ENCODE measurements at places on chromosomes 4 and X.
A peak's percentile ranks its signal among the peaks of the same experiment; 100 is the strongest.

- no peak for DNase-seq
Measured at GRCh38 chr4:168633064-168633463, 136.2 kb downstream of the PALLD start.

GRCh38 chr4:25803720-25804225 is 59.0 kb downstream of the SEL1L3 start:
- DNase-seq: no peak

DNA sequence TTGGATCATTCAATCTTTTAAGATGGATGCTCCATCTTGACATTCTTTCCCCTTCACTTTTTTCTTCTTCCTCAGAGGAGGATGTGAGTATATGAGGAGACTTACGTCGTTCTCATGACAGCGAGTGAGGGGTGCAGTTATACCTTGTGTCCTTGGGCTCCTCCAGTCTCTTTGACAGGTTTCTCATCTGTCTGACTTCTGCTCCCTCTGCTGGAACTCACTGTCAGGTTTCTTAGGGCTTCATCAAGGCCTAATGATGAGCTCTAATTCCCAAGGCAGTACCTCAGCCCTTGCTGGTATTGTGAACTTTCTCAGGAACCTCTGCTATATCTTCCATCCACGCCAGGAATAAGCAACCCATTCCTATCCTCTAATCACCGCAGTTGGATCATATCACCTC is 237.8 kb upstream of the ADGRL3 start:
- no peak for DNase-seq

DNA sequence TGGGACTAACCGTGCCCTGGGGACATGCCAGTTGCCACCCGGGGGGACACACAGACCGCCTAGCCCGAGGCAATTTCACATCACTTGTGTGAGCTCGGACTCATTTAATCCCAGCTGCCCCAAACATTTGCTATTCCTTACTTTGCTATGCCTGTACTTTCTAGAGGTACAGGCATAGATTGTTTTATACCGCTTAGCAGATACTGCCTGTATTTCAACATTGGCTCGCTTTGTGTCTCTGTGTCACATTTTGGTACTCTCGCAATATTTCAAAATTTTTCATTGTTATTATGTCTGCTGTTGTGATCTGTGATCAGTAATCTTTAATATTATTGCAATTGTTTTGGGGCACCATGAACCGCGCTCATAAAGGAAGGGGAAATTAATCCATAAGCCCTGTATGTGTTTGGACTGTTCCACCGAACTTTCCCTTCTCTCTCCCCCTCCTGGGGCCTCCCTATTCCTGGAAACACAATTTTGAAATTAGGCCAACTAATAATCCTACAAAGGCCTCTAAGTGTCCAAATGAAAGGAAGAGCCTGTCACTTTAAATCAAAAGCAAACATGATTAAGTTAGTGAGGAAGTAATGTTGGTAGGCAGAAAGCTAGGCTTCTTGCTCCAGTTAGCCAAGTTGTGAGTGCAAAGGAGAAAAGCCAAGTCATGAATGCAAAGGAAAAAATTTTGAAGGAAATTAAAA is 568 bp upstream of the CASP6 start:
- DNase-seq: peak; percentile 18

DNA sequence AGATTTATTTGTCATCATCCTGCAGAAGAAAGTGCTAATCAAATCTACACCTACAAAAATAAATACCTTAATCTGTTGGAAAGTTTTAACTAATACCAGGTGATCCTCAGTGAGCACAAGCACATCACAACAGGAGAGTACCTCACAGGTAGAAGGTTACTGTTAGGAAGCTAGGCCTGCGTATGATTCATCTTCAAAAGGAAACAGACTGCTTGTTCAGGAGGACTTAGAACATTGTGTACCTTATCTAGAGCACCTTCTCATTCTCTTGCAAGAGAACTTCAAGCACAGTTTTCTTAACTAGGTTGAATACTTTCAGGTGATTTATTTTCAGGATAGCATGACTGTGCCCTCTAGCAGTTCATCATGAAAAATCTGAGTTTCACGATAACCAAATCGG is 54.2 kb downstream of the MND1 start:
- DNase-seq: no peak

DNA sequence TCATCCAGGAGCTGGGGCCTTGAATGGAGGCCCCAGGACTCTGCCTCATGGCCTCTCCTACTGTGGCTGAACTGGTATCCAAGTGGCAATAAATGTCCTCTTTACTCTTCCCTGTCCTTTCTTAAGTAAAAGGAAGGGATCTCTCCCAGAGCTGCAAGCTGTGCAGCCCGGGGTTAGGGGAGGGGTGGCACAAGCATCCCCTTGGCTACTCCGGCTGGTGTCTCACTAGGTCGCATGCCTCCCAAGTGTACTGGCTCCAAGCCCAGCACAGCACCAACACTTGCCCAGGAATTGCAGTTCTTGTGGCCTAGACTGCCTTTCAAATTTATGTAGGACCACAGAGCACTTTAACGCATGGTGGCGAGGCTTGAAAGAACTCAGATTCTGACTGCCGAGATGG is 44.7 kb upstream of the MED14 start:
- DNase-seq: no peak

- DNase-seq: no peak
Measured at GRCh38 chr4:108398316-108398715, 222.1 kb upstream of the RPL34 start.

DNA sequence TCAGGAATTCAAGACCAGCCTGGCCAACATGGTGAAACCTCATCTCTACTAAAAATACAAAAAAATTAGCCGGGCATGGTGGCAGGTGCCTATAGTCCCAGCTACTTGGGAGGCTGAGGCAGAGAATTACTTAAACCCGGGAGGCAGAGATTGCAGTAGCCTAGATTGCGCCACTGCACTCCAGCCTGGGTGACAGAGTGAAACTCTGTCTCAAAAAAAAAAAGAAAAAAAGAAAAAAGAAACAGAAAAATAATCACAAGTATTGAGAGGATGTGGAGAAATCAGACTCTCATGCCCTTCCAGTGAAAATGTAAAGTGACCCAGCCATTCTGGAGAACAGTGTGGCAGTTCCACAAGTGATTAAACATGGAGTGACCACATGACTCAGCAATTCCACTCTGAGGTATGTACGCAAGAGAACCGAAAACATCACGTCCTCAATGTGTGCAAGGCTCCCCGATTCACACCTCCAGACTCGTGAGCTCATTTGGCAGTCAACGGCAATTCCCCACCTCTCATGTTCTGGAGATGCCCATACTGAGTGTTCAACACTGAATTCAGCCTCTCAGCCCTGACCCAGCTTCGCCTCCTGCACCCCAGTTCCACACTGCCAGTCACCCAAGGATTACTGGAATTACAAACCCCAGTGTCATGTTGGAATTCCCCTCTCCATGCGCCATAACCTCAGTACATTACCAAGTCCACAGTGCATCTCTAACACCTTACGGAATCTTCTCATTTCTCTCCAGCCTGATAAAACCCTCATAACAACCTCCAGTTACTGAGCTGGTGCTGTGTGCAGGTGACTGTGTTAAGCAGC is 21.1 kb downstream of the ACOX3 start:
- DNase-seq: peak; percentile 50

DNA sequence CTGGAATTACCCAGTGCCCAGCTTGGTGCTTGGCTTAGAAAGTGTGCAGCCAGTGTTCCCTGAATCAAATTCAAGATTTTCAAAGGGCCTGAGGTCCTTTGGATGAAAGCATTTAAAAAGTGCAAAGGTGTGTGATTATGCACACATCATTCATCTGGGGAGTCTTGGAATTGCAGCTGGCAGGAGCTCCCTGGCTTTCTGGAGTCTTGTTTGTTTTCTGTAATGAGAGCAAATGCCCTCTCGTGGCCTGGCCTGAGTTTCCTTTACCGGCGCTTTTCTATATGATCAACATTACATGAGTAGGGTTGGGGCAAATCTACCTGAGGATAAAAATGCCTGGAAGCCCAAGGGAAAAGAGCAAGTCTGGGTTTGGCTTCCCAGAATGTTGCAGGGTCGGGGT is 24.6 kb upstream of the SORCS2 start:
- DNase-seq: no peak

DNA sequence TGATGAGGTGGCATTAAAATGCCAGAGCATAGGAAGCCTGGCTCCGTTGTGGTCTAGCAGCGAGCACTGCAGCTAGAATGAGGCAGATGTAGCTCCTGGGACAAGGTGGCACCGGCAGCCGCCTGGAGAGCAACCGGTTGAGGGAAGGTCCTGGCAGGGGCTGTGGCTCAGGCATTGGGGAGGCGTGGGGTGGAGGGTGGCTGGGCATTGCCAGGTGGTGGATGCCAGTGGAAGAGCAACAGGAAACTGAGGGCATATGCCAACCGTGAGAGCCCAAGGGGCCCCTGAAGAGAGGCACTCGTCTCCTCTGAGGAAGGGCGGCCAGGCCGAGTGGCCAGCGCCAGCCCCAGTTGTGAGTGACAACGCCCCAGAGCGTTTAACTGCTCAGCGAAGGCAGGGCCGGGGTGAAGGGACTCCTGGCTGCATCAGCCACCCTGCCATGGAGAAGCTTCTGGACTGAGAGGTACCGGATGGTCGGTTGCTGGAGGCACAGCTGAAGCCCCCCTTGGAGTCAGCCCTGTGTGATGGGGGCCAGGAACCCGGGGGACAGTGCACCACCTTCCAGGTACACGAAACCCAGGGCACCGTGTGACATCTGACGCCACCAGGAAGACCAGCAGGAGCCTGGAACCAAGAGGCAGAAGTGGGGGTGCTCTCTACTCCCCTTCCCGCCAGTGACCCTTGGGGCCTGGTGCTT is 13.2 kb upstream of the PDE6B start:
- DNase-seq: no peak

- no peak for DNase-seq
Measured at GRCh38 chr4:3699678-3700077, 66.5 kb upstream of the ADRA2C start.

DNA sequence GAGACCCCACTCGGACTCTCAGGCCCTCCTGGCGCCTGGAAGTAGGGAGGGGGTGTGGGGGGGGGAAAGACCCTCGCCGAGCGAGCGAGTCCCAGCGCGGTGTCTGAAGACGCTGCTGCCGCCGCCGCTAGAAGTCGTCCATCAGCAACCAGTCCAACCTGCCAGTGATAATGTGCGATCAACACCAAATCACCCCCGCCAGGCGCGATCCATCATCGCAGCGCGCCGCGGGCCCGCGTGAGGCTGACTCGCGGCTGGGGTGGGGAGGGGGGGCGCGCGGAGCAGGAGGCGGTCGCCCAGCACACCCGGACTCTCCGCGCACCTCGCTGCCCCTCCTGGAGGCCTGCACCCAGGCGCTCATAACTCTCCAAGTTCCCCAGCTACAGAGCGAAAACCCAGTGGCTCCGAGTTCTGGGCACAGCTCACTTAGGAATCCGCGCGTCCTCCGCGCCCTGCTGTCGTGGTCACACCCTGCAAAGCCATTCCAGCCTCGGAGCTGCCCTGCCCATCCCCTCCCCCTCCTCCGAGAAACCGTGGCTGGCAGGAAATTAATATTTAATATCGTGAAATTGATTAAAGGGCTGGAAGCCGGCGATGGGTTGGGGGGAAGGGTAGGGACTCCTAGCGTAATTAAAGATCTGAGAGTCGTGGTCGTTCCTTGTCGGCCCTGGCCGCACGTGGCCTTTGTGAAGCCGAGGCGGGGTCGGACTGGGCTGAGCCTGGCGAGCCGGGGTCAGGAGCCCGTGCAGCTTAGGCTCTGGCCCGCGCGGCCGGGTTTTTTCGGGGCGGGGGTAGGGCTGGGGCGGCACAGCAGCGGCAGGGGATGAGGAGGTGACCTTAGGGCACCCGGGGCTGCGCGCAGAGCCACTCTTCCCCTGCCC is 58.1 kb upstream of the BCOR start:
- DNase-seq: peak; percentile 21

DNA sequence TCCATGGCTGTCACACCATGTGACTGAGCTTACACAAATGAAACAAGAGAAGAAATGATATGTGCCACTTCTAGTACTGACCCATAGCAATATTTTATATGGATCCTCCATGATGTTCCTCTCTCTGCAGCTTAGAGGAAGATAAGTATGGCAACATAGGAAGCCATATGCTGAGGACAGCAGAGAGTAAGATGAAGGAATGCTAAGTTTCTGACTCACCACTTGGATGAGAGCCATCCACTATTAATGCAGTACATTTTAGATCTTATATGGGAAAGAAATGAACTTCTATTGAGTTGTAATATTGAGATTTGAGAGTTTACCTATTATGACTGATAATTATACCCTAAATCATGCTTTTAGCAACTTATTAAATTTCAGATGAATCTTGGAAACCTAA is 386.9 kb upstream of the MAOA start:
- no peak for DNase-seq
